ENCODE measurements at places on chromosomes 6 and 20.
A peak's percentile ranks its signal among the peaks of the same experiment; 100 is the strongest.

- peak; percentile 15 for DNase-seq
Observed at GRCh38 chr6:71072508-71072907, 115.6 kb upstream of the B3GAT2 start.

GRCh38 chr6:9401960-9402359, 966.6 kb upstream of the SLC35B3 start:
- DNase-seq, result peak; percentile 4

- no peak for DNase-seq
Observed at GRCh38 chr20:23363257-23363649, 1.3 kb downstream of the GZF1 start.

GRCh38 chr6:95230071-95230740, 347.1 kb upstream of the MANEA start:
- DNase-seq, result no peak

- DNase-seq, result no peak
Observed at GRCh38 chr6:156464100-156464878, 312.9 kb upstream of the ARID1B start.

GRCh38 chr20:62533591-62534495, 58.0 kb upstream of the GATA5 start:
- no peak for DNase-seq

DNA sequence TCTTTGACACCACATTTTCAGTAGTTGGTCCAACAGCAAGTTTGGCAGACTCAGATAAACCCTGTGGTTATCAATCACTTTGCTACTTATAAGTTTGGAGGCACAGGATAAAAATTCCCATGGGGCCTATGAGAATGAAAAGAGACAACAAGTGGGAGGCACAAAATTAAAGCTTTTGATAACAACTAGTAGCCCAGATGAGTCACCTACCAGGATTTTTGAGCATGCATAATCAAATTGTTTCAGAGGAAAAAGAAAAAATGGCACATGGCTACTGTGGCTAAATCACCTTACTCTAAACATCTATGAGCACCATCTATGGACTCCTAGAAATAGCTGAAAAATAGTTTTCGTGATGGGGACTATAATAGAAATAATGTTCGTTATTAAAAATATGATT, 40.8 kb upstream of the BMP5 start:
- peak; percentile 84 for DNase-seq

DNA sequence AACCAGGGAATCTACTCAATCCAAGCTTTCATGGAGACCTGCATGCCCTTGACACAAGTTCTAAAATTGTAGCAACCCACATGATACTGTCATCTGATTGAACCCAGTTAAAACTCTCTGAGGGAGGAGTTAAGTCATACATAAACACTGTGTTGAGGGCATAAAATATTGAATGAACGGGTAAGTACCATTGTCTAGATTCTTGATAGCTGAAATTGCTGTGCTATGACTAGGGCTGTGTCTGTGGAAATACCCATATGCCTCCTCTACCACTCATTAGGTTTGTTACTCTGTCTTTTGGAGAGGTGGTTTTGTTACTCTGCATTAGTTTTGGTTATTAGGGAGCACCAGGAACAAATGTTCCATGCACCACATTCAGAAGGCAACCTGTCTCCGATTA, 7.6 kb downstream of the ENPP4 start:
- no peak for DNase-seq

DNA sequence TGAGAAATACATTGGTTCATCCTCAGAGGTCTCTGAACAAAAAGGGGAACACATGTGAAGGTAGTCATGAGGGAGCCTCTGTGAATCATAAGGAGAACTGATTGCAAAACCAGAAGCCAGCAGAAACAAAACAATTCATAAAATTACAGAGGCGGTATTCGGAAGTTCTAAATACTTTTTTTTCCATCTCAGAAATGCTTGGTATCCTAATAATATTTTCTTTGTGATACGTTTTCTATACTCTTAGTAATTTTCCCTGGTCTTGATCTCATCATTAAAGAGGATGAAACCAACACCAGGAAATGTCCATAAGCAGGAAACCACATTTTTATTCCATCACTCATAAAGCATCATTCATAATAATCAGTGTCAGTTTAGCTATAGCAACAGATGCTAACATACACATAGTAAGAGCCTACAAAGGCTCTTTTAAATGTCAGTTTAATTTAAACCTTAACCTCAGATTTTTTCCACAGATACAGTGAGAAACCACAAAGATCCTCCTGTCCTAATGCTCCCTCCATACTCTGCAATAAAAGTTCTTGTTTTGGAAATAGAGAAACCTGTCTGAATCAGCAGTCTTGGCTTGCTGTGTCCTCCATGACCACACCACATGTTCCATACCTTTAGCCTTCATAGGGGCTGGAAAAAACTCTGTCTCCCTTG, 29.2 kb downstream of the SGK1 start:
- peak; percentile 91 for DNase-seq

DNA sequence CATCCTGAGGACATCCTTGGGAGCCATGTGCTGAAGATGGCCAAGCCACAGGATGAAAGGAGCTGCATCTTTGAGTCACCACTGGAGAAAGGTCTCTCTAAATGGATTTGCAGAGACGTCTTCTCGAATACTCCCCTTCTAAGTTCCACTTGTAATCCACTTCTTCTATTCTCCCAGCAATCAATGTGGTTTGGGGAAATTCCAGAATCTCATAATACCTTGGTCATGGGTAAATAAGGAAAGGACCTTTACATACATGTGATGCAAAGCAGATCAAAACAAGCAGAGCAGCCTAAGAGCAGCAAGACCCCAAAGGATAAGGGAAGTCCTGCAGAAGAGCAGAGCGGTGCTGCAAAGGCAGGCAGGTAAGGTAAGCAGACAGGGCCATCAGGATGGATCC, 35.3 kb downstream of the TRIM38 start:
- DNase-seq, result no peak

DNA sequence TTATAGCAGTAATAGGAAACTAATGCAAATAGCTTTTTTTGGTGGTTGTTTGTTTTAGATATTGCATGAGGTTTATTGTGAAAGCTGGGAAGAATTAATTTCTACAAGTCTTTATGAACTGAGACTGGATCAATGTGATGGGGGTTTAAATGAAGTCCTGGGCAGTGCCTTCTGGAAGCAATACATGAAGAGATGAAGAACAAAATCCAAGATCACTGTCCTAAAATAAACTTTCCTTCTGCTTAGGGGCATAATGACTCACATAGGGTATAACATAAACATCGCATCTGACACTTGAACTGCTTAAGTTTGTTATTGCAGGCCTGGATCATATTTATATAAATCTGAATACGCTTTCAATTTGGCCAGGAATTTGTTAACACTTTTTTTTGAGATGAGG, 20.9 kb upstream of the SHLD1 start:
- DNase-seq, result peak; percentile 42

DNA sequence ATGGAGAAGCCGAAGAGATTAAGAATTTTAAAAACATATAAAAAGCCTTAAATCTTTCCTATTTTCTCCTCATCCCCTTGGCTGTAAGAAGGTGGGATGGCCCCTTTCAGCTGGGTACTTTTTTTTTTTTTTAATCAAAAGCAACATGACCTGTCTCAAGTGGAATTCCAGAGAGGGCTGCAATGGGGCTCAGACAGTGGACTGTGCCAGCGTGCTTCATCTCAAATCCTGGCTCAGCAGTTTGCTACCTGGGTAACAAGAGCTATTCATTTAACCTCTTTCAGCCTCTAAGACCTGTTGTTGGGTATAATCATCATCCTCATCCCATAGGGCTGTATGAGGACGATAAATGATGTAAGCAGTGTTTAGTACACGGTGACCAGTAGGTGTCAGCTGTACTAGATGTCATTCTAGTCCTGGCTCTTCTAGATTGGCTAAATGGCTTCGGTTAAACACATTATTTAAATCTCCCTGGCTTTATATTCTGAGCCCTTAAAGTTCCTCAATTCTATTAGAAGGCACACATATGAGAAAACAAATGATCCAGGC, 6.9 kb upstream of the PPP1R3G start:
- DNase-seq, result no peak

DNA sequence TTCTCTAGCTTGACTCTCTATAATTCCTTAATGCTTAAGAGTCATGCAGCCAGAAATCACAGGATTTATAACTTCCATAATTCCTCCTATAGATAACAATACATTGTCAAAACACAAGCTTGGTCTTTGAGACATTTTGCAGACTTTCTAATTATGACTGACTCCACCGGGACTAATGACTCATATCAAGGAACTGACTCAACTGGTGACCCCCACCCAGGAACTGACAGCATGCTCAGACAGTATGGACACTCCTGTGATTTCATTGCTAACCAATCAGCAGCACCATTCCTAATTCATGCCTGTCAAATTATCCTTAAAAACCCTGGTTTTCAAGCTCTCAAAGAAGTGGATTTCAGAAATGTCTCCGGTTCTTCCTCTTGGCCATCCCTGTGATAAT, 670.5 kb upstream of the IMPG1 start:
- peak; percentile 17 for DNase-seq

GRCh38 chr6:30091577-30092381, 16.2 kb upstream of the RNF39 start:
- DNase-seq, result peak; percentile 92

- DNase-seq, result no peak
Observed at GRCh38 chr20:54385746-54386145, 89.6 kb upstream of the DOK5 start.

GRCh38 chr6:90076511-90077415, 182.5 kb downstream of the GJA10 start:
- DNase-seq, result no peak

DNA sequence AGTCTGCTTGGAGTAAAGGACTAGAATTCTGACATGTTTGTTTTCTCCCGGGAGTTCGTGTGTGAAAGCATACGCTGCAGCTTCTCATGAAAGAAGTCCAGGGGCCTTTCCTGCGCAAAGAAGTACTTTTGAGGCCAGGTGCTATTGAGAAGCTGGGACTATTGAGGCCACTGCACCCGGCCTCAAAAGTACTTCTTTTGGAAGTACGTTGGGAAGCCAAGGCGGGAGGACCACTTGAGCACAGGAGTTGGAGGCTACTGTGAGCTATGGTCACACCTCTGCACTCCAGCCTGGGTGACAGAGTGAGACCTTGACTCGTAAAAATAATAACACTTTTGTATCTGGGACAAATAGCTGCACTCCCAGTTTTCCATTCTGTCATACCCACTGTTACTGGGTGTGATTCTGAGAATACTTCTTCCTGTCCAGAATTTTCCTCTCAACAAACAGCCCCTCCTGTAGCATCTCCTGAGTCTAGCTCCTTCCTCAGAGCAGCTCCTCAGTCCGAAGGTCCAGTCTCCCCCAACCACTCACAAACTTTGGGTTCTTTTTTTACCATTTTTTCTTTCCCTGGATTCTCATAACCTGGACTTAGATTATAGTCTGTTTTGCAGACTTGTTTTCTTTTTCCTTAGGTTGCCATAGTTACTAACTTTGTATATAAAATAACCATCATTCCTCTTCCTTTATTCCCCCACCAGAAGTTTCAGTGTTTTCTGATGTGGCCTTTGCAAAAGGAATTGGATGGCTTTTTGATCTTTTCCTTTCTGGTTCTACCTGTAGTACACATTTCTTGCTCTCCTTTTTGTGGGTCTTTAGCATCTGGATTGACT, 12.7 kb downstream of the STK35 start:
- no peak for DNase-seq

- no peak for DNase-seq
Observed at GRCh38 chr20:54643761-54644160, 168.4 kb downstream of the DOK5 start.

DNA sequence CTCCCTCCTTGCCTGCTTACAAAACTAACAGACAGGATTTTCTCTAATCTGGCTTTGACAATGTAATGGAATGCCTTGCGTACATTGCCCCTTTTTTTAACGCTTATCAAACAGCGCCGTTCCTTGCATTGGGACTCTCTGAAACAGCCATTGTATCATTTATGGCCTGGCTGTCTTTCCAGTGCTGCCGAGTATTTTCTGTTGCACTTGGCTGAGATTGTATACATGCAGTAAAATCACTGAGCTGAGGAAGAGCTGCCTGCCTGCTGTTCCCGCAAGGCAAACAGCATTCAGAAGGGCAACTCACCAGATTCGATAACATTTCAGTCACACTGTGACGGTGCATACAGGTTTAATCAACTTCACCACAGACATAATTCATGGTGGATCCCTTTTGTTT, 106.0 kb downstream of the SH3BGRL2 start:
- DNase-seq, result no peak
